ENCODE measurements at places on chromosomes 2 and 18. TPM values are rescaled to one million over a fixed set of nuclear protein-coding genes. Genes with fewer than 3 reads are reported as not detected.

CREG2 gene
- total RNA-seq = 1.7 TPM

DSG3 gene
- total RNA-seq = not detected

COL5A2 gene
- 16.0 TPM for total RNA-seq

LYPD1 gene
- total RNA-seq = 4.7 TPM

FEZ2 gene
- total RNA-seq = 23.6 TPM

ANKRD29 gene
- 4.9 TPM for total RNA-seq

ELOA2 gene
- not detected for total RNA-seq

SERPINB12 gene
- not detected for total RNA-seq

RAB11FIP5 gene
- 16.0 TPM for total RNA-seq

SPC25 gene
- total RNA-seq = 28.6 TPM

GBX2 gene
- 15.3 TPM for total RNA-seq

HRH4 gene
- not detected for total RNA-seq

ITGA4 gene
- 2.7 TPM for total RNA-seq

TRIB2 gene
- total RNA-seq = 89.3 TPM

LCT gene
- total RNA-seq = not detected

DNAJC27 gene
- 5.0 TPM for total RNA-seq

C2orf78 gene
- 0.37 TPM for total RNA-seq

GFPT1 gene
- total RNA-seq = 75.5 TPM
